ENCODE measurements at places on chromosomes 7 and 10. TPM values are rescaled to one million over a fixed set of nuclear protein-coding genes. Genes with fewer than 3 reads are reported as not detected.

IRF5 gene
- 11.9 TPM for total RNA-seq

GRCh38 chr7:42739638-42740037 lies 172.2 kb downstream of the C7orf25 start:
- no peak overlapping the region for H3K4me3 ChIP-seq
- H3K4me1 ChIP-seq: peaks cover 37% of the 10 kb centered on the region
- peak overlapping the region; percentile 4 for H3K27ac ChIP-seq
- H3K36me3 ChIP-seq: no peaks in the 10 kb centered on the region

GRCh38 chr7:97580205-97580604 lies 151.7 kb upstream of the TAC1 start:
- H3K27ac ChIP-seq: no peak overlapping the region
- no peaks in the 10 kb centered on the region for H3K4me1 ChIP-seq
- H3K36me3 ChIP-seq: no peaks in the 10 kb centered on the region
- H3K4me3 ChIP-seq: no peak overlapping the region
- DNase-seq: no peak

GRCh38 chr10:75612904-75613684 lies 181.7 kb downstream of the LRMDA start:
- H3K4me3 ChIP-seq: peak overlapping the region; percentile 38
- no peaks in the 10 kb centered on the region for H3K36me3 ChIP-seq
- H3K27ac ChIP-seq: peak overlapping the region; percentile 37
- peaks cover 26% of the 10 kb centered on the region for H3K4me1 ChIP-seq
- DNase-seq: no peak

DNA sequence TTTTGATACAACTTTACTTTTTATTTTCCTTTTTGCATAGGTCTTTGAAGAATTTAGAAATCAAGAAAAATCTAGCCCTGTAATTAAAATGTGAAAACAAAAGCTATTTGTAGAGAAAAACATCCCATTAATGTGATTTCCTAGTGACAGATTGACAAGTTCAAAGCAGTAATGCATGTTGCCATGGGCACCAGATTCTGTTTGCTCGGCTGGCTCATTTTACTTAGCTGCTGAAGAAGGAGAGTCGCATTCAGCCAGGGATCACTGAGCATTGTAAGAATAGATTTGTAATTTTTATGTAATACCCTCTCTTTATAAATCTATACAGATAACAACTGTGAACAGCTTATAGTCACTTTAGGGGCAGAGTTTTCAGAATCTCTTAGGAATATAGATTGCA lies 28.5 kb downstream of the DNAJB9 start:
- no peaks in the 10 kb centered on the region for H3K27me3 ChIP-seq
- DNase-seq: no peak
- H3K27ac ChIP-seq: no peak overlapping the region
- no peaks in the 10 kb centered on the region for H3K36me3 ChIP-seq
- H3K4me3 ChIP-seq: no peak overlapping the region

- H3K27me3 ChIP-seq: no peaks in the 10 kb centered on the region
- no peaks in the 10 kb centered on the region for H3K36me3 ChIP-seq
- DNase-seq: no peak
- no peak overlapping the region for H3K4me3 ChIP-seq
- H3K4me1 ChIP-seq: no peaks in the 10 kb centered on the region
- H3K27ac ChIP-seq: no peak overlapping the region
Observed at GRCh38 chr7:71229148-71229547, 97.2 kb downstream of the GALNT17 start.

DNA sequence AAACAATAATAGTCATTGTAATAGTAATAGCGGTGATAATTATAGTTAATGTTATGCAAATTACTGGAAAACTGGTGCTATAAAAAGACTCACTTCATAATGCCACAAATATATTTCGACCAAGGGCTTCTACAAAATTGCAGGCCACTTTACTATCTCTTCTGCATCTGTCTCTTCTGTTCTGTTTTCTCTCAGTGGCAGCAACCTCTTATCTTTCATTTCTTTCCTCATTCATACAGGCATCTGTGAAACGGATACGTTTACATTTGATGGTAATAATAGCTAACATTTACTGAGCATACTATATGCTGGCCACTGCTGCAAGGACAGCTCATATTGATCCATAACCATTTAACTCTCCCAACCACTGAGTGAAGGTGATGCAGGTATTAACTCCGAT lies 537.4 kb upstream of the PFKP start:
- H3K27me3 ChIP-seq: no peaks in the 10 kb centered on the region
- no peak overlapping the region for H3K27ac ChIP-seq
- no peaks in the 10 kb centered on the region for H3K36me3 ChIP-seq
- no peak overlapping the region for H3K4me3 ChIP-seq
- DNase-seq: no peak

Measured in thoracic aorta (tissue), 2 donors.